ENCODE measurements at places on chromosomes 4 and X.

DNA sequence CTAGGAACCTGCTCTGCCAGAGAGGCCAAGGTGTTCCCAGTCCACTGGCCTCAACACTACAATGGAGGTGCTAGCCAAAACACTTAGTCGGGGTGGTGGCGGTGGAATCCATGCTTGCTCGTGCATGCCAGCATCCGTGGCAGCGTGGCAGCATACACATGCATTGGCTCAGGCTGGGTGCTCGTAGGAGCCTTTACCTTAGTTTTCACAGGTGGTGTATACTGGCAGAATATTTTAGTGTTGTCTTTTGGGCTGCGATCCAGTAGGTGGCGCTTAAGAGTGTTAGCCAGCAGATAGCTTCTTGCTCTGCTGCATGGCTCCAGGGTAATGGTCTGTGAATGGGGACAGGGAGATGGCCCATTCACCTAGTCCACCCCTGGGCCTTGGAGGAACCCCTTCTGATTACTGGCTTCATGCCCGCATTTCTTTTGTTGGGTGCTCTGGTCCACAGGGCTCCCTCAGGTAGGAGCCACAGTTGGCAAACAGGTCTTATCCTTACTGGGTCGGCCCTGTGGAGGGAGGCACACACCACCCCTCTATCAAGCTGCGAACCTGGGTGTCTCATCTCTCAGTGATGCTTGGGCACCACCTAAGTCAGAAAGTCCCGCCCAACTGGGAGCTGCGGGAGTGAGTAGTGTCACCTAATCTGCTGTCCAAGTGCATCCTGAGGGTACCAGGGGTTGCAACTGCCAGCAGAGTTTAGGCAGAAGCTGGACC lies 40.0 kb downstream of the RIPPLY1 start:
- peak; percentile 47 for DNase-seq

GRCh38 chr4:152408514-152409327 lies 127.2 kb downstream of the FBXW7 start:
- no peak for DNase-seq

DNA sequence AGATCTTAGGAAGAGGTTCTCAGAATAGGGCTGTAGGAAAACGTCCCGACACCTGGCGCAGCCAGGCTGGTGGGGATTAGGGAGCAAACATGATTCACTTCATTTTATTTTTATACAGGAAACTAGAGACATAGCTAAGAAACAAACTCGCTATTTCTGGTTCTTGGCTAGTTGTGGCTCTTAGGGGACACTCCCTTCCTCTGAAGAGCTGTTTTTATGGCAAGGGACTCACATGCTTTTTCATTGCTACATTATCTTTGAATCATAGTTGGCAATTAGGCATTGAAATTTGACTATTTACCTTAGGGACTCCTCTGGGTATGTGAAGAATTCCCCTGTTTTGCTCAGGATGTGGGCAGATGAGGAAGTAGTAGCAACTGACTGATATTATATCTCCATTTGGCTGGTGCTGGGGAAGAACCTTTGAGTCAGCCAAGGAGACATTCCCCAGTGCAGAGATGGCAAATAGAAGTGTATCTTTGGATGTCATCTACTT lies 174.5 kb downstream of the SMIM20 start:
- DNase-seq: no peak

GRCh38 chr4:90234916-90235547 lies 107.8 kb downstream of the CCSER1 start:
- no peak for DNase-seq
